ENCODE measurements at places on chromosomes 4 and X. TPM values are rescaled to one million over a fixed set of nuclear protein-coding genes. Genes with fewer than 3 reads are reported as not detected.
A peak's percentile ranks its signal among the peaks of the same experiment; 100 is the strongest.

HPGDS gene
- total RNA-seq: not detected

DNA sequence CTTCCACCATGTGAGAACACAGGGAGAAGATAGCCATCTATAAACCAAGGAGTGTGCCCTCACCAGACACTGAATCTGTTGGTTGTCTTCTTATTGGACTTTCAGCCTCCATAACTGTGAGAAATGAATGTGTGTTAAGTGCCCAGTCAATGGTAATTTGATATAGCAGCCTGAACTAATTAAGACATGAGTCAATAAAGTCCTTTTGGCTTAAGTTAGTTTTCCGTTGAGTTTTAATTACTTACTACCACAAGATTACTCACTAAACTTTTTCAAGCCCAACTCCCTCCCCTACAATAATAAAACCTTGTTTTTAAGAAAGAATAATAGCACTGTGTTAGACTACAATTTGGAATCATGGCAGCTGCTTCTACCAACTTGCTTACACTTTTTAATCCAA is 324.2 kb downstream of the PCDH19 start:
- no peak overlapping the region for H3K27ac ChIP-seq
- no peak overlapping the region for H3K4me3 ChIP-seq
- H3K4me1 ChIP-seq: peaks cover 10% of the 10 kb centered on the region
- DNase-seq: no peak
- no peaks in the 10 kb centered on the region for H3K36me3 ChIP-seq

DNA sequence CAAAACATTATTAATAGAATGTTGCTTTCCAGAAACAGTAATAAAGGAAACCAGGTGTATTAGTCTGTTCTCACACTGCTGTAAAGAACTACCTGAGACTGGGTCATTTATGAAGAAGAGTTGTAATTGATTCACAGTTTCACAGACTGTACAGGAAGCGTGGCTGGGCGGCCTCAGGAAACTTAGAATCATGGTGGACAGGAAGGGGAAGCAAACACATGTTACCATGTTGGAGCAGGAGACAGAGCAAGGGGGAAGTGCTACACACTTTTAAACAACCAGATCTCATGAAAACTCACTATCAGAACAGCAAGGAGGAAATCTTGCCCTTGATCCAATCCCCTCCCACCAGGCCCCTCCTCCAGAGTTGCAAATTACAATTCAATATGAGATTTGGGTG is 815.8 kb downstream of the TRIML1 start:
- H3K36me3 ChIP-seq: no peaks in the 10 kb centered on the region
- H3K27me3 ChIP-seq: no peaks in the 10 kb centered on the region
- H3K27ac ChIP-seq: no peak overlapping the region
- H3K4me3 ChIP-seq: no peak overlapping the region
- H3K4me1 ChIP-seq: no peaks in the 10 kb centered on the region

DNA sequence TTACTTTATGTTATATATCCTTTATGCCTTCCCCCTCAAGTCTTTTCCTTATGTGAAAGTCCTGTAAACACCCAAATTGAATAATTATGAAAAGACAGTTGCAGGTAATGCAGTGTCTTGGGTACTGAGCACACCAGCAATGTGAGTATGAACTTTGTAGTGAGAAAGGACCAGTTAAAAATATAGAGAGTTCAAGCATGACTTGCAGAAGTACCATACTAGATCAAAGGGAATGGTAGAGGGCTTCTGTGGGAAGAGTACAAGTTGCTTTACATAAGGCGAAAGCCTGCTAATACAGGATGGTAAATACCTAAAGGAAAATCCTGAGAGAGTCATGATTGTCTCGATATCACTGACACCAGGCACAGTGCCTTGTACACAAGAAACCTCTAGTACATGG is 25.7 kb downstream of the KIAA0232 start:
- H3K4me1 ChIP-seq: peaks cover 17% of the 10 kb centered on the region
- no peaks in the 10 kb centered on the region for H3K27me3 ChIP-seq
- peaks cover 11% of the 10 kb centered on the region for H3K36me3 ChIP-seq
- H3K4me3 ChIP-seq: no peak overlapping the region
- no peak overlapping the region for H3K27ac ChIP-seq
- DNase-seq: no peak

DNA sequence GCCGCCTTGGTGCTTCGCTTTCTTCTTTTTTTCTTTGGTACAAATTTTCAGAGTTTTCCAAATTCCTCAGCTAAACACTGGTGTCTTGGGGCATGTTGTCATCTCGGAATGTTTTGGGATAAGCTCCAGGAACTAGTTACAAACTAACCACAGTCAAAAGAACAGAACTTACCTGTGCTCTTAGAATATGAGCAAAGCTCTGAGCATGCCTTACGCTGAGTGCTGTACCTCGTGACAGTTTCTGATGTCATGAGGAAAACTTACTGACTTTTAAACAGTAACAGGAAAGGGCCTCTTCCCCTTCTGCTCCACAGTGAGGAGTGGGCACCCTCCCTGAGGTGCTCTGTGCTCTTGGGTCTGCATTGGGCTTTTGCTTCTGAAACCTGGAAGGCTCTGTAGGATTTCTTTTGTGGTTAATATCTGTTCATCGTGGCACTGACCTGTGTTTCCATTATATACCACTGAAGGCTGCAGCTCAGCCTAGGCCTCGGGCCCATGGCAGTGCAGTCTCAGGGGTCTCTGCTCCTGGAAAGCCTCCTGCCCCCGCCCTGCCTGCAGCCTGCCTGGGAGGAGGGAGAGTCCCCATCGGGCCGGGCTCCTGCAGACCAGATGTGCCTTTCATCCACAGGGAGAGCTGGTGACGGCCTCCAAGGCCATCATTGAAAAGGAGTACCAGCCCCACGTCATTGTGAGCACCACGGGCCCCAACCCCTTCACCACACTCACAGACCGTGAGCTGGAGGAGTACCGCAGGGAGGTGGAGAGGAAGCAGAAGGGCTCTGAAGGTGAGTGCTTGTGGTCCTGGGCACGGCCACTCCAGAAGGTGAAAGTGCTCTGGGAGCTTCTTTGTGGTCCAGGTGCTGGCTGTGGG is 48.7 kb downstream of the NOP14 start:
- no peak overlapping the region for H3K4me3 ChIP-seq
- DNase-seq: no peak
- peak overlapping the region; percentile 52 for H3K27ac ChIP-seq
- no peaks in the 10 kb centered on the region for H3K4me1 ChIP-seq
- H3K27me3 ChIP-seq: no peaks in the 10 kb centered on the region

Measured in neural crest cell (in vitro differentiated cells).